ENCODE measurements at places on chromosomes 6 and 20.

DNA sequence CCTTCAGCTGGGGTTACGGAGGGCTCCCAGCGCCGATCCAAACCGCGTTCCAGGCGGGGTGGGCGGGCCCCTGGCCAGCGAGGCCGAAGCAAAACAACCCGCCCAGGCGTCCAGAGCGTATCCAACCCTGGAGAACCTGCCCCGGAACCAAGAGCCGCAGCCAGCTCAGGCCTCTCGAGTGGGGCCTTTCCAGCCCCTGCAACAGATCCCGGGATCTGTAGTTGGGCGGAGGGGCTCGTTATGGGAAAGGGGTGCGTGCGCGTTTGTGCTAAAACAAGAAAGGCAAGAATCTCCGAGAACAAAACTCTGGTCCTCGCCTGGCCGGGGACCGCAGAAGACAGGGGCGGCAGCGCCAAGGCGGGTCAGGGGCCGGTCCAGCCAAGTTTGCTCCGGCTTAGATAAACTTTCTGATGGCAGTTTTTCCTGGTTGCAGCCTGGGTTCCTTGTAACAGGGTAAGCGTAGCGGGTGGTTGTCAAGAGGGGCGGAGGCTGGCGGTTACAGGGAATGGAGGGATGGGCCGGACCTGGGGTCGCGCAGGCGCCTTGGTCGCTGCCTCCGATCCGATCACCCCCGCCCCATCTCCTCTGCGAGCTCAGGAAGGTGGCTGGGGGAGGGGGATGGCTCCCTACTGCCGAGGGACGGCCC lies 448 bp upstream of the RIN2 start:
- peak; percentile 94 for DNase-seq

DNA sequence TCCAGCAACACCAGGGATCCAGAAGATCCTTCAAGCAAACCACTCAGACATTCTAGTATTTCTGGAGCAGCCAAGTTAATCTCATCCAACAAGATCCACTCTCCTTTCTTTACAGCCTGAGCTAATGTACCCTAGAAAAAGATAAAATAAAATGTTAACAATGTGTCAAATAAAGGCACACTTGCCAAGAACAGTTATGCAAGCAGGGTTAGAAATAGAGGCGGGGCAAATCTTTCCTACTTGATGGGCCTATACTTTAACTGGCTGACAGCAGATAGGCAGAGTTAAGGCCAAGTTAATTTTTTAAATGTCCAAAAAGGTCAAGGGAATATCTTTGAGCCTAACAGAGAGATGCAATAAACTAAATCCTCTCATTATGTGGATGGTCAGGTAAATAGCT lies 60.8 kb downstream of the MDN1 start:
- DNase-seq: no peak

DNA sequence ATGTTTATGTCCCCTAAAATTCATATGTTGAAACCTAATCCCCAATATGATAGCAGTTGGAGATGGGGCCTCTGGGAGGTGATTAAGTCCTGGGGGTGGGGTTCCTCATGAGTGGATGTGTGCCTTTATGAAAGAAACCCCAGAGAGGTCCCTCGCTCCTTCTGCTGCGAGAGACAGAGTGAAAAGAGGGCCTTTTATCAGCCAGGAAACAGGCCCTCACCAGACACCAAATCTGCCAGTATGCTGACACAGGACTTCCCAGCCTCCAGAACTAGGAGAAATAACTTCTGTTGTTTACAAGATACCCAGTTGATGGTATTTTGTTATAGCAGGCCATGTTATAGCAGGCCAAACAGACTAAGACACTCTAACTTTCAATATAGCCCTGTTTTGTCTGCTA lies 100.9 kb upstream of the NFATC2 start:
- no peak for DNase-seq

GRCh38 chr20:24149881-24150307 lies 161.3 kb upstream of the GGTLC1 start:
- DNase-seq: no peak

- DNase-seq: peak; percentile 19
These were observed 78.8 kb upstream of the CD83 start for GRCh38 chr6:14038467-14039437.

DNA sequence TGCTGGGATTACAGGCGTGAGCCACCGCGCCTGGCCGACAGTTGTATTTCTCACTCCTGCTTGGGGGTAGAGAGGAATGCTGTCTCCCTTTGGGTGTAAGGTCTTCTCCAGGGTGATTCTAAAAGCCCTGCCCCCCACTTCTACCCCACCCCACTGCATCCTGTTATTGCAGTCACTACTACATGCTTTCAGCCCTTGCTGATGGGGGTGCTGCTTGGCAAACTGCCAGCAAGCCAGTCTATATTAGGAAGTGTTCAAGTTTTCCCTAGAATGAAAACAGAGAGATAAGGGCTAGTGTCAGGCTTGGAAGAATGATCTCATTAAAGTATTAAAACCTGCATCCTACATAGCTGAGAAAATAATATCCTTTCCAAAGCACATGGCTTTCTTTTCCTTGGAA lies 31.3 kb downstream of the TTI1 start:
- DNase-seq: no peak

DNA sequence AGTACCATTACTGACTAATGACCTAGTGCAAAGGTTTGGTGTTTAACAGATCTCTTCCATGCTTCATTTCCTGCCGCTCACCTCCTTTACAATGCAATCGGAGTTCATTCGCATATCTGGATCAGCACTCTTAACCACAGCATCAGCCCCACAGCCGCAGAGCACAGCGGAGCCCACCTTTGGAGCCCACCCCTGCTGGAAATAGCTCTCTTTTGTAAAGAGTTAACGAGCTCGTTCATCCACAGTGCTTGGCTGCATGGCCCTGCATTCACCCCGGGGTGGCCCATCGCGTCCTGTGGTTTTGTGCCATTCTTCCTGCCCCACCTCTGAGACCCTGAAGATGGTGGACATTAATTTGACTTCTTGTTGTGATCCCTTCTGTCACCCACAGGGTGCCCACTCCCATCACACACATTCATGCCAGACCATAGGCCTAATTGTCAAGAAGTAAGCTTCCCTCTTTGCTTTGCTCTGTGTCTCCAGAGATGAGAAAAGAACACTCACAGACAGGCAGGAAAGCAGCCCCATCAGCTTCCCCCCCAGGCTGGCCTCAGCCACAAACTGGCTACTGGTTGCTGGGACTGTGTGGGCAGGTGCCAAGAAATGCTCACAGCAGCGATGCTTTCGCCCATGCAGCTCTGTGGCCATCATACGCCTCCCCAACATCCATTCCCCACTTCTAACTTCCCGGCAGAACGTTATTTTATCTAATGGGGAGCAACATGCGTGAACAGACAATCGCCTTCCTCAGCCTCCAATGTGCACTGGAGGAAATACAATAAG lies 167.0 kb downstream of the LRFN2 start:
- no peak for DNase-seq

GRCh38 chr6:43715056-43715788 lies 27.6 kb upstream of the MRPS18A start:
- DNase-seq: no peak

DNA sequence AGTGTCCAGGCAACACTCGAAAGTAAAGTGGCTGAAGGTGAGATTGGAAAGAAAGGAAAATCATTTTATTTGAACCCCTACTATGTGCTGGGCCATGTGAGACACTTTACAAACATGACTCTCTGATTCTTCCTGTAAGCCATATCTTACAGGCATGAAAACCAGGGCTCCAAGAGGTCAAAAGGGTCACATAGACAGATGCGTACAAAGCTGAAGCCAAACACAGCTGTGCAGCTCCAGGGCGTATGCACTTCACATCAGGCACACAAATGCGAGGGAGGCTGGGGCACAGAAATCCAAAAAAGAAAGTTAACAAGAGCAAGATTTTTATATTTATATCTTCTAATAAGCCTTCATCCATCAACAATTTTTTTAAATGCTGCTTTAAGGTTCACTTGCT lies 176.5 kb downstream of the PHACTR1 start:
- DNase-seq: no peak

- no peak for DNase-seq
These were observed 47.3 kb downstream of the EPB41L2 start for GRCh38 chr6:131015630-131016263.

DNA sequence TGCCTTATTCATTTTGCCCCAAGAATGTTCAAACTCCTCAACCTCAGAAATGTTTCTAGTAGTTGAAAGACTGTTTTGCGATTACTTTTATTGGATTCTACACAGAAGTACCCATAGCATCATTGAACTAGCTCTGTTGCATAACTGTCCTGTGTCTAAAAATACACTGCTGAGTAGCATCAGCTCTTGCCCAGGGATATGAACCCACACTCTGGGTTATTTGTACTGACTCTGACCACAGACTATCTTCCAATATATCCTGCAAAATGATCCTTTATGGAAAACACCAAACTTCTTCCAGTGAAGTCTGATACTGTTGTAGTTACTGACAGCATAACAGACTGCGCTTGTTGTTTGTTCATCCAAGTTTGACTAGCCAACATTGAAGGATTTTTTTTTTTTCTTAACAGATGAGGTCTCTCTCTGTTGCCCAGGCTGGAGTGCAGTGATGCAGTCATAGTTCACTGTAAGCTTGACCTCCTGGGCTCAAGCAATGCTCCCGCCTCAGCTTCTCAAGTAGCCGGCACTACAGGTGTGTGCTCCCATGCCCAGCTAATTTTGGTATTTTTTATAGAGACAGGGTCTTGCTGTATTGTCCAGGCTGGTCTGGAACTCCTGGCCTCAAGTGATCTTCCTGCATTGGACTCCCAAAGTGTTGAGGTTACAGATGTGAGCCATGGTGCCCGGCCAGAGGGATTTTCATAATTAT lies 49.9 kb downstream of the TULP4 start:
- DNase-seq: no peak

DNA sequence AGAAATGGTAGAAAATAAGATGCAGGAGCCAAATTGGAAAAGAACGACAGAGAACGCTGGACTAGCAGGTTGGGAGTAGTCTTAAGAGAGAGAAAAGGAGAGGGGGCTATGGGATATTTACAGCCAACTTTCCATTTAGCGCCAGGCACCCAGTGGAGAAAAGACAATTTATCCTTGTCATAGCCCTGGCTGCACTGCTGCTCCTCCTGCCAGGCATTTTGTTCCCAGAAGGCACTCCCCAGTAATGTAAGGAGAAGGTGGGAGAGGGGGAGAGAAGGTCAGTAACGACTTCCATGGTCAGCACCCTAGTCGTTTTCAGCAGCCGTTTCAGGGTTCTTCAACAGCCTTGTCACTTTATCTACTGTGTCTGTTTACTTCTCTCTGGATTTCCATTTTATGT lies 159.0 kb downstream of the TRMT11 start:
- DNase-seq: no peak

DNA sequence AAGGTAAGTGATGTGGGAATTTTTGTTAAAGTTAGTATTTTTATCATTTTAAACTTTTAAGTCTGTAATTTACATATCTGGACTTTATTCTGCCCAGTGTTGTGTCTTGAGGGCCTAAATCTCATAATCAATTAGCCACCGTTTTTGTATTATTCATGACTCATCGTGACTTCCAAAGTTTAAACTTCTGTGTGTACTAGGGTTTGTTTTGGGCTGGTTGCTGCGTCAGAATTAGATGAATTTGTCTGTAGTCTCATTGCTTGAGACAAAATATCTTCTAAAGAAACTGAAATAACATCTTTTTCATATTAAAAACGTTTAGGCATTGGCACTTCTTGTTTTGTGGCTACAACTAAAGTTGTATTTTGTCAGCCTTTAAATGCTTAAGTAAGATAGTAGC lies 41.3 kb downstream of the CDYL start:
- no peak for DNase-seq

DNA sequence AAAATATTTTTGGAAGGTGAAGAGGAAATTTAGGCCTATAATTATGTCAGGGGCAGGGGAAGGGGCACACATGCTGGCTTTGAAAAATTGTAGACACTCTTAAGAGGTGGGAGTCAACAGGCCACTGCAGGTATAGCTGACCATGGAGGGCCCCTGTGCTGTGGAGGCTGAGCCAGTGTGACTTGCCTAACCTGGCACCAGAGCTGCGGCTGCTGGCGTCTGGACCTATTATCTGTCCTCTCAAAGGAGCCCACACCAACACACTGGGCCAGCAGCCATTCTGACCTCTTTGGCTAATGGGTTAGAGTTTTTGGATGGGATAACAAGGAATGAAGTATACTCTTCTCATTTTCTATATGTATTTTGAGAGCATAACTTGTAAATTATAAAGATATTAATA lies 4.5 kb downstream of the GID8 start:
- DNase-seq: no peak

GRCh38 chr20:11261533-11262000 lies 587.8 kb upstream of the JAG1 start:
- no peak for DNase-seq

DNA sequence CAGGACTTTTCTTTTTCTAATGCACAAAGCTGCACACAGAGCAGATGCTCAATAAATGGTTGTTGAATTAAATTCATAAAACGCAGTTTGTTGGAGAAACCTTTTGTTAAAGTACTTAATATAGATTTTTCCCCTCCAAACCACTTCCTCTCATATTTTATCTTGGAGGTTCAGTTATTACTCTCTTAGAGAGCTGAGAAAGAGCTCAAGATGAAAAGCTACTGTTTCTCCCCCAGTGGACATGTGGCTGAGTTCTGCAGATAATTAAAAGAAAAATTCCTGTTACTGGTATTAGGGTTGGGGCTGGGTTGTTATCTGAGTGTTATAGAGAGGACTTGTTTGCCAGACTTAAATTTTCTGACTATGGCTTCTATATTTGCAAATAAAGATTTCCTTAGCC lies 294.0 kb downstream of the TBC1D7 start:
- no peak for DNase-seq

GRCh38 chr20:63873477-63873971 lies 8.5 kb downstream of the TPD52L2 start:
- DNase-seq: no peak

- DNase-seq: no peak
These were observed 28.8 kb downstream of the KIZ start for GRCh38 chr20:21154692-21155091.

DNA sequence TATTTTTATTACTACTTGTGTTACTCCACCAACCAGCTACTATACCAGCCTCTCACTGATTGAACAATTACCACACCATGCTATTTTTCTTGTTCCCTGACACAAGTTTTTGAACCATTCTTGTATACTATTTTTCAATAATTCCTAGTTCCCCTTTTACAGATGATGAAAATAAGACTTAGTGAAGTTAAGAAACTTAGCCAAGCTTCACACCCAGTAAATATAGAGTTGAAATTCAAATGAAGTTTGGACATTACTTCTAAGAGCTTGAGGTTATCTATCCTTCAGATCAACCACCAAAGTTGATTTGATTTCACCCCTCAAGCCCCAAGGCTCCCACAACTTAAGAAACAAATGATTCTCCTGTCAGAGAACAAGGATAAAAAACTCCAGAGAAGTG lies 13.1 kb upstream of the BCAS1 start:
- DNase-seq: no peak

GRCh38 chr6:2387445-2387844 lies 142.0 kb upstream of the GMDS start:
- no peak for DNase-seq

- no peak for DNase-seq
These were observed 7.7 kb downstream of the MPC1 start for GRCh38 chr6:166375013-166375412.

- DNase-seq: no peak
These were observed 555.6 kb downstream of the CD83 start for GRCh38 chr6:14673201-14673600.

DNA sequence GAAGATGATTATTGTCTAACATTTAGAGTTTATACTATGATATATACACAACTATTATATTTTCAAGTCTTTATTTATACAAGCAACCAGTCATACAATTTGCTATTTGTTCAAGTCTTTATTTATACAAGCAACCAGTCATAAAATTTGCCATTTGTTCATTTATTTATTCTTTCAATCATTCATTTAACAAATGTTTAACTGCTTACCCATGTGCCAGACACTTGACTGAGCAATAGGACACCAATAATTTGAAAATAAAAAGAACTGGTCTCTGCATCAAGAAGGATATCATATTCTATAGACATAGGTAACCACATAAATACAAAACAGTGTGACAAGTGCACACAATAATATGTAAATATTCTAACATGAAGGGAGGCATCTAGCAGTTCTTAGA lies 20.3 kb downstream of the GRIK2 start:
- DNase-seq: no peak
